ENCODE measurements at places on chromosomes 7 and 10.

DNA sequence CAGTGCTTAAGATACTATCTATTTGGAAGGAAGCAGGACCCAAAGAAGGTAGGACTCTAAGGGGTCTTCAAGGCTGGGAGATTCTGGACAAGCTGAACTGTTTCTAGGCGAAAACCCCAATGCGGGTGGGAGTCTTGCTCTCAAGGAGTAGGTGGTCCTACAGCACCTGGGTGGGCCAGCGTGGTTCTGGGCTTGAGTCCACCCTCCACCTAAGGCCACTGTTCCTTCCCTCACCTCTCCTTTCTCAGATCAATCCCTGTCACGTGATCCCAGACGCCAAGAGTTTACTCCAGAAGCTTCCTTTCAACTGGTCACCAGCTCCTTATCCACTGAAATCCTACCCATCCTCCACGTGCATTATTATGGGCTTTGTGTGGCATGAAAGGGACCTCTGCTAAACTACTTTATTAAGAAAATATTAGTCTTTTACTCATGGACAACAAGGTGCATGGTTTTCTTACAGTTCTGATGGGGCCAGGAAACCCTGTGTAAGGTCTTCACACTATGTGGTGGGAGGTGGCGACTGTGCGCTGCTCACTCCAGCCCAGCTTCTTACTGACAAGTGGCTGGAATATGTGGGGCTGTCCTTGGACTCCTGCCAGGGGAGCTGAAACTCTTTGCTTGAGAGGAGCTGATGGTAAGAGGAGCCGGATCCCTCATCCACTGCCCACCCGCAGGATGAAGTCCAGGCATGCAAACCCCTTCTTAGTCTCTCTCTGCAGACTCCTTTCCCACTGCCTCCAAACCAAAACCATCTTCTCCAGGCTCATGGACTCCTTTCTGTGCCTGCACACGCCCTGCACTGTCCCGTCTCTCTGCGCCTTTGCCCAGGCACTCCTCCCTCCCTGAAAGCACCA is 1.6 kb downstream of the ZNF746 start:
- DNase-seq, result no peak

GRCh38 chr10:97399843-97400545 is 1.1 kb downstream of the RRP12 start:
- DNase-seq, result no peak

GRCh38 chr10:31384589-31384949 is 65.6 kb downstream of the ZEB1 start:
- DNase-seq, result no peak

GRCh38 chr7:151687523-151688235 is 168.0 kb upstream of the RHEB start:
- no peak for DNase-seq

DNA sequence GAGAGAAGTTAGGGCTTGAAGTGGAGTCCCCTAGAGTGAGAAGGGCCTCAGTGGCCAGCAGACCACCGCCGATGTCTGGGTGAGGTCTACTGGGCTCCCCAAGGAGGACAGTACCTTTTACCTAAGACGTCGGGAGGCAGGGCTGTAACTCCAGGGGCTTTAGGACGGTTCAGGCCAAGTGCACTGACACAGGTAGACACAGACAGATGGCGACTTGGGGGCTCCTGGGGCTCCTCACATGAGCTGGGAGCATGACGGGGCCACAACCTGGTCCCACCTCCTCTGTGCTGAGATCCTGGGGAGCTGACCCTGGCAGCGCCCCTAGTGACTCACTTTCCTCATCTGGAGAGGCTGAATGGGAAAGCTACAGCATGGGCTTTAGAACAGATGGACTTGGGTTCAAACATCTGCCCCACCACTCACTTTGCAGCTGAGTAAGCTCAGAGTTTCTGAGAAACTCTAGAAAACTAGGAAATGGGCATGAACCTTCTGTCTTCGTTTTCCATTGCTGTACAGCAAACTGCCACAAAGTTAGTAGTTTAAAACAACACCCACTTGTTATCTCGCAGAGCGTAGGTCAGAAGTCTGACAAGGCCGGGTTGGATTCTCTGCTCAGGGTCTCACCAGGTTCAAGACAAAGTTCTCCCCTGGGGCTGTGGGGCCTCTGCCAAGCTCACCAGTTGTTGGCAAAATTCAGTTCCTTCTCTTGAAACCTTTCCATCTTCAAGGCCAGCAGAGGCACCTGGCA is 4.7 kb upstream of the COMTD1 start:
- DNase-seq, result no peak

- no peak for DNase-seq
Measured at GRCh38 chr7:116994611-116995010, 41.3 kb downstream of the ST7 start.

DNA sequence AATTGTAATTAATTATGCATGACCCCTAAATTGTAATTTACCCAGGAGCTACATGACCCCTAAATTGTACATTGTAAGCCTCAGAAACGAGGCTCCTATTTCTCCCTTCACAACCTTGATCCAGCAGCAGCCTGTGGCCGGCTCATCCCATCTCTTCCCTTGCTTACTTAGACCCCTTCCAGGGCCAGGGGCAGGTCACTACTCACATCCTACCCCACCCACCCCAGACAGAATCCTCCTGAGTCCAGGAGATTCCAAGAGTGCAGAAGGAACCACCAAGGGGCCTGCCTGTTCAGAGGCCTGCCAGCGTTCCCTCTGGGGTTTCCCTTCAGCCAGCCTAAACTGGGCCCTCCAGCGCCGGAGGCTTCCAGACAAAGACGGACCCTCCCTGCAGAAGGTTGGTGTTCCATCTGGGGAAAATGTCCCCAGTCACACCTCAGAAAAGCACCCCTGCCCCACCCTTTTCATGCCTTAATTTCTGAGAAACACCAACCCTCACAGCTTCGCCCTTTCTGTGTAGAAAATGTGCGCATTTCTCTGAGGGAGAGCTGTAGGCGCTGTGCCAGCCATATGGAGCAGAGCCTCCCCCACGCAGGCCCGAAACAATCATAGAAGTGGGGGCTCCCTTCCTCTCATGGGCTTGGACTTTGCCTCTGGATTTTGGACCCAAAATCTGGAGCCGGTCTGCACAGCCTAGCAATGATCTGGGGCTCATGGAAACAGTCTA is 19.2 kb downstream of the LEP start:
- no peak for DNase-seq

DNA sequence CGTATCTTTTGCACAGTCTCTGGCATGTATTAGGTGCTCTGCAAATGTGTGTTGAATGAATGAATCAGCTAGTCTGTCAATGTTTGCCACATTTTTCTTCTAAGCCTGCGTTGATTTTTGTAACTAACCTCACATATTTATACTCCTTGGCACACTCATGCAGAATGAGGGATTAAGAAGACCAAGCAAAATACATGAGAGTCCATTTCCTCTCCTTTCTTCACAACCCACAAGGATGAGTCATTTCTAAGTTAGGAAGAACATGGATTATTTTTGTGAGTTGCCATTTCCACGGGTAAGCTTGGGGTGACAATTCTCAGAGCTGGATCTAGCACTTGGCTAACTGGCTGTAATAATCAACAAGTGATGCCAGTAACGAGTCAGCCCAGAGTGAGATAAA is 158.8 kb downstream of the TWIST1 start:
- no peak for DNase-seq

DNA sequence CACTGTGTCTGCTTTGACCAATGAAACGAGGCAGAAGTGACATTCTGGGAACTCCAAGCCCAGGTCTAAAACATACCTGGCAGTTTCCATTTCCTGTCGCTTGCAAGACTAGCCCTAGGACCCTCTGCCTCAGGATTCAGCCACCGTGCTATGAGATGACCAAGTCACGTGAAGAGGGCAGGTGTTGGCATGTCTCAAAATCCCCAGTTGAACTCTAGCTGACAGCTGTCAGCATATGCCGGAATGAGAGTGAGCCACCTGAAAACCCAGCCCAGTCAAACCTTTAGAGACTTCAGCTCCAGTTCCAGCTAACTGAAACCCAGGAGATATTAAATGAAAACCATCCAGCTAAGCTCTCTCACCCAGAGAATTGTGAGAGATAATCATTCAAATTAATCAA is 89.9 kb upstream of the PPP1R3A start:
- no peak for DNase-seq

GRCh38 chr10:126749015-126749655 is 78.6 kb upstream of the C10orf90 start:
- peak; percentile 28 for DNase-seq

- no peak for DNase-seq
Measured at GRCh38 chr10:97059006-97059871, 126.5 kb downstream of the SLIT1 start.

DNA sequence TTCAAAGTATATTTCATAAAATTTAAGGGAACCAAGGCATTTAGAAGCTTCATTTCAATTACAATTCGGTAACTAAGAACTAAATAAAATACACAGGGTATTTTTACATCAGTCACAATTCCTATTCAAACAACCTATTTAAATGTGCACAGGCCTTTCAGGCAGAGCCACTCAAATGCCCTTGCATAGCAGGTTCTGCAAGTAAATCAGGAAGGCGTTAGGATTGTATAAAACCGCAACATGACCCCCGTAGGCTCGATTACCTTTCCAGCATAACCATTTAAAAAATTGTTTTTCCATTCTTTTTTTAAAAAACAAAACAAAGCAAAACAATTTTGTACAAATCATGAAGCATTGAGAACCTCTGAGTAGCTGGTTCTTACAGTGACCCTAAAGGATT is 289.9 kb upstream of the SP8 start:
- no peak for DNase-seq

- DNase-seq, result no peak
Measured at GRCh38 chr10:7561216-7561893, 105.4 kb downstream of the ITIH5 start.

- DNase-seq, result no peak
Measured at GRCh38 chr10:51047857-51048256, 26.4 kb upstream of the PRKG1 start.

DNA sequence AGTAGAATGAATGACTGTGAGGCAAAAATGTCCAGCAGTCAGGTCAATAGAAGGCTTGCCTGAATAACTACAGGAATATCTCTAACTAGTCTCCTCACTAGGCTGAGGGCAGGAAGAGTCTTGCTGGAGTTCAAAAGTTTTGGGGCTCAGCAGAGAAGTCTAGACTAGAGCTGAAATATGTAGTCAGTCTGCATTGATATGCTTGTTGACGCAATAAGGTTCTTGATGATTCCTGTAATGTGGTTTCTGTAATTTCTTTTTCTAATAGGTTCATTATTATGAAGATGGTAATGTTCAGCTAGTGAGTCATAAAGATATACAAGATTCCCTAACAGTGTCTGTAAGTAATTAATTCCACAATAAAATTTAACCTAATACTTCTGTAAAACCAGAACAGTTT is 41.5 kb upstream of the ST7 start:
- no peak for DNase-seq

DNA sequence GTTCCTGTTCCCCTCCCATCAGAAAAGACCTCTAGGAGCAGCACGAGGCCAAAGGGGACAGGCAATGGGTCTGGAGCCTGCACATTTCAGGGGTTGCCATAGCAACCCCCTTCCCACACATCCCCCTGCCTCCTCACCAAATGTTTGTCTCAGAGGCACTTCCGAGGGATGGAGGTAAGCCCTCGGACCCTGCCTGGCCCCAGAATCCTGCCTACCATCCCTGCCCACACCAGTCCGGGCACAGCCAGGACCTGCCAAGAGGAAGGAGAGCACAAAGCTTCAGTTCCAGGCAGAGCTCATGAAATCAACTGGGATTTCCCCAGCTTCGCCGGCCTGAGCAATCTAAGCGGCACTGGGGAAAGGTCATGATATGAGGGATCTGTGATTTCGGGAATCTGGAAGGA is 175.0 kb upstream of the PLXNA4 start:
- no peak for DNase-seq

DNA sequence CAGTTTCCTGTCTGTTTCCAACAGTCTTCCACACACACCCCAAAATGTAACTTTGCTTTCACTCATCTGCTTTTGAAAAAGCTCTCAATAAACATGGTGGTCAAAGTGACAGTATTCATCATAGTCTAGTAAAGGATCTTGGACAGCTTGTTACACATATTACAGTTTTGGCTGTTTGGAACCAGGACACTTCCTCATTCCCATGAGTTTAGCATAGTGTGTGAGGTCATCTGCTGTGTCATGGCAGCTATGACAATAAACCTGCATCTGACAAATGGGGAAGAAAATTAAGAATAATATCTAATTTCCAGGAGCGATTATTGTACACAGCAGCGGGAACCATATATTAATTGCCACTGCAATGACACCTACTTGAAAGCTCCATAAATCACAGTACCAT is 184.3 kb upstream of the SLC26A5 start:
- no peak for DNase-seq

GRCh38 chr10:124041675-124042445 is 51.5 kb downstream of the CHST15 start:
- no peak for DNase-seq

- DNase-seq, result no peak
Measured at GRCh38 chr7:25789701-25790640, 362.0 kb upstream of the NFE2L3 start.

DNA sequence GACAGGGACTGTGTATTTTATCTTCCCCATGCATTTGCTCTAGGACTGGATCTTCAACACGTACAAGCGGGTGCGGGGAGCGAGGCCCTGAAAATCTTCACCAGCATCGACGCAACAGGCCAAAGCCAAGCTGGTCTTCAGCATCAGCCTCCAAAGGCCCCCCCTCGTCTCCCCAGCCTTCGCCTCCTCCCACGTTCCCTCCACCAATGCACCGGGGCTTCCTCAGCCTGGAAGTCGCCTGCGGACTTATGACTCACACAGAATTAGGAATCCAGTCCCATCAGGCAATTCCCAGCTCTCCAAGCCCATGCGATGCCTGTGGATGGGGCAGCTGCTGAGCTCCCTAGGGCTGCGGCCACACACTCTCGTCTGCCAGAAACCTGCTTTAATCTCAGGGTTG is 36.3 kb upstream of the RNF32 start:
- no peak for DNase-seq

- no peak for DNase-seq
Measured at GRCh38 chr7:106239406-106239805, 45.4 kb downstream of the NAMPT start.

- no peak for DNase-seq
Measured at GRCh38 chr7:50706469-50706937, 76.2 kb downstream of the GRB10 start.
